K562 (cell line): ENCODE measurements at places on chromosomes 2 and 18. TPM values are rescaled to one million over a fixed set of nuclear protein-coding genes. Genes with fewer than 3 reads are reported as not detected.

DNA sequence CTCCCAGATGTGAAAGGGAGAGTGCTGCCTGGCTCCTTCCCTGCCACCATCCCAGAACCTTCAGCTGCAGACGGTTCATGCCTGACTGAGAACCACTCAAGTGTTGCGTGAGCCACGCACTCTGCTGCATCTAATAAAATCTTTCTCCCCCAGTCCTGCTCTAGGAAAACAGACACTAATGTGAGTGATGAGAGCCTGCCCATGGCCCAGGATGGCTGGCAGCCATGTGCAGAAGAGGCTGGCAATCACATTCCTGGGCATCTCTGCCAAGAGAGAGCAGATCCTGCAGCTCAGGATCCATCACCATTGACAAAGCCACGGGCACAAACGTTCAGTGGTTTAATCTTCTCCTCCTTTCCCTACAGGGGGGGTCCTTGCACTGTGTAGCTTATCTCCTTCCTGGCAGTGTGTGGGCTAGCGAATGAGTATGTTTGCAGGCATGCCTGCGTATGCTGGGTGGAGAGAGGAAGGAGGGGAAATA lies 477.5 kb downstream of the SLC4A3 start:
- DNase-seq = no peak

- DNase-seq = no peak
Measured at GRCh38 chr2:212723226-212723625, 184.6 kb upstream of the ERBB4 start.

GRCh38 chr18:45765796-45766195 lies 41.8 kb downstream of the SLC14A1 start:
- DNase-seq = no peak

GRCh38 chr18:32393407-32393806 lies 77.3 kb downstream of the GAREM1 start:
- DNase-seq = no peak

DNA sequence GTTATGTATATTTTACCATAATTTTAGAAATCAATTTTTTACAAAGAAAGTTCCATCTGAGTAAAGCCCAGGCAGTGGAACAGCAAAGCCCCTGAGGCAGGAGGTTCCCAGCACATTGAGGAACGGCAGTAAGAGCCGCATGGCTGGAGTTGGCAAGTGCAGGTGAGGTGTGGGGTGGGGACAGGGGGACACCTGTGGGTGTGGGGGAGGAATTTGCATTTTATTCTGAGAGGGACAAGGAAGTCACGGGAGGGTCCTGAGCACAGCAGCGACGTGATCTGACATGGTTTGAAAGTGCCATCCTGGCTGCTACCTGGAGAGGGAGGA lies 16.1 kb upstream of the ADI1 start:
- DNase-seq = no peak

DNA sequence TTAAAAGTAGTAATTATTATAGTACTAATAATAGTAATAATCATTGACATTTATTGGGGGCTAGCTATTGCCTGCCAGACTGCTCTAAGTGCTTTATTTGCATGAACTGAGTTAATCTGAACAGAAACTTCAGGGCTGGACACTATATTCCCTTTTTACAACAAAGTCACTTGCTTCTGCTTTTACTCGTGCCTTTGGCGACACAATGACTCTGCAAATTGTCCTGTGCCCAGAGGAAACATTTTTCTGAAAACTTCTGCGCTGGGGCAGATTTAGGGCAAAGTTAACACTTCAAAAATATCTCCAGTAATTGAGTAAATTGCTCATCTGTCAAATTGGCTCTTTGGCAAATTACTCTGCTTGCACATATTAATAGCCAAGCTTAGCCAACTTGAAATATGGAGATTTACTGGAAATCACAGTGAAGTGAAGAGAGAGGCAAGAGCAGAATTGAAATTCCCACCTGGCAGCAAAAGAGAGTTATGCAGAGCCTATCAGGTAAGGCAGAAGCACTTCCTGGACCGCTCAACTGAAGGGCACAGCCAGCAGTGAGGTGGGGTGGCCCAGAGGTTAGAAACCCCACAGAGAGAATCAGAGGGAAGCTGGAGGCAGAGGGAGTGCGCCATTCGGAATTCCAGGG lies 36.3 kb downstream of the BMP10 start:
- DNase-seq = peak; percentile 34

GRCh38 chr2:33583194-33583938 lies 15.7 kb downstream of the FAM98A start:
- peak; percentile 34 for DNase-seq

The CPLX4 gene
- not detected in 2 replicates for total RNA-seq

The MAPK4 gene
- total RNA-seq = not detected in 2 replicates

The FBXO15 gene
- 0.29 and 0.58 TPM in 2 replicates for total RNA-seq

The SIX3 gene
- not detected in 2 replicates for total RNA-seq
